ENCODE measurements at places on chromosomes 12 and 14. TPM values are rescaled to one million over a fixed set of nuclear protein-coding genes. Genes with fewer than 3 reads are reported as not detected.

COL2A1 gene
- total RNA-seq, result 2.3 TPM

GRIN2B gene
- 1.7 TPM for total RNA-seq

- no peak for DNase-seq
Observed at GRCh38 chr12:75751769-75752471, 240.5 kb upstream of the KRR1 start.

- DNase-seq, result no peak
Observed at GRCh38 chr12:68591734-68592418, 18.8 kb upstream of the RAP1B start.

GRCh38 chr12:131267576-131267975 is 313.9 kb downstream of the ADGRD1 start:
- DNase-seq, result no peak

GRCh38 chr12:20656600-20656999 is 38.5 kb upstream of the SLCO1C1 start:
- no peak for DNase-seq

SLC38A4 gene
- 8.8 TPM for total RNA-seq

DNA sequence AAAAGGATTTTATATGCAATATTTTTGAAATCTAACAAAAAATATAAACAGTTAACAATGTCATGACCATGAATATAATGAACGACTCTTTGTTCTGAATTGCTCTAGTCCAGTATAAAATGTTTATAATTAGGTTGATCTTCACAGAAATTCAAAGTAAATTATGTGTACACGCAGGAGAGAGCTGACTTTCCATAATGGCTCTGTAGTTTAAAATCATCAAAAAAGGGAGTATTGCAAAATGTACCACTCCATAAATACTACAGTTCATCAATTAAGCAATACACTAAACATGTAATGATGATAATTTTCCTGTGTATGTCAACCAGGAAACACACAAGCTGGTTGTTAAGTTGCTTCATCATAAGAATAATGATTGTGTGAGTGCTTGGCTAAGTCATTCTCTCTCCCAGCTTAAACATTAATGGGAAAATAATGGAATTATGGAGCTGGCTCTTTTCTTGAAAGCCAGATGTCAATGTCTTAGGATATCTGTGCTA is 189.5 kb upstream of the PLEKHG7 start:
- DNase-seq, result no peak

PLEKHD1 gene
- 0.11 TPM for total RNA-seq

- DNase-seq, result no peak
Observed at GRCh38 chr12:25320123-25321006, 69.6 kb upstream of the KRAS start.

GRCh38 chr14:47959740-47960139 is 284.3 kb upstream of the MDGA2 start:
- no peak for DNase-seq

DNA sequence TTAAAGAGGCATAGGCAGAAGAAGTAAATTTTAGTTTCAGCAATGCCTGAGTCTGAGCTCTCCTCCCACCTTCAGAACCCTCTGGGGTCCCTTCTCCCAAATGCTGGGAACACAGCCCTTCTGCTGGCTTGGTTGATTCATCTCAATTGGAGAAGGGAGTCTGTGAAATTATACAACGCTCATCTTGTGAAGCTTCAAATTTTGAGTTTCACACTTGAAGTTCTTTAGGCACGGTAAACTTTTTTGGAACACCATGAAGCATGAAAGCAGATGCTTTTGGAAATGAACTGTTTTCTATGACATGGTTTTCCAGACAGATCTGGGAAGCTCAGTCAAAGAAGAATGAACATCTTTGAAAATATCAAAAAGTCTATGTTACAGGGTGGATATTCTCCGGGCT is 69.9 kb downstream of the TBK1 start:
- no peak for DNase-seq

DNA sequence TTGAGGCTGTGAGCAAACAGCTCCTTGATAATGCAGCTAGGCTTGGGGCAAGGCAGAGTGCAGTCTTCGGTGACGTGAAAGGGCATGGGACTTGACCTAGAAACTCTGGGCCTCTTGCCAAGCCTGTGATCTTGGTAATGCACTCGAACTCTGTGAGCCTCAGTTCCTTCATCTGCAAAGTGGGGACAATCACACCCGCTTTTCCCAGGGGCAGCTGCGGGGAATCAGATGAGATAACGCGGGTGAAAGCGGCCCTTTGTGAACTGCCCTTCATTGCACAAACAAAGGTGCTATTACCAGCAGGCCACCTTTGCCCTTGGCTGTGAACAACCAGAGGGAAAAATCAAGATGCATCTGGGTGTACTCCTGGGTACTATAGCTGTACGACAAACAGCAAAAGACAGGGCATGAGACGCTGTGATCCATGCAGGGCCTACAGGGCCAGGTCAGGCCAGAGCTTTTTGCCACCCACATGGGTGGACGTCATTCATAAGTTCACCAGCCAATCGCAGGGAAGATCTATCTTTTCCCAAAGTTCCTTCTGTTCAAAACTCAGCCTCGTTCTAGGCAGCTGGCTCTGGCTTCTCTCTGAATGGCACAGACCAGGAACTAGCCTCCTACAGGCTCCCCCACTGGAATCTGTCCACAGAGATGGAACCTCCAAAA is 3.2 kb downstream of the MSI1 start:
- DNase-seq, result no peak

CLEC4A gene
- 2.1 TPM for total RNA-seq

Data from urinary bladder (tissue), 4 donors.